CD4-positive, alpha-beta T cell (primary cell): ENCODE measurements at places on chromosomes 1 and 21.

GRCh38 chr1:232207073-232207866 is 422.7 kb downstream of the SIPA1L2 start:
- H3K36me3 ChIP-seq: no peaks in the 10 kb centered on the region
- no peaks in the 10 kb centered on the region for H3K27me3 ChIP-seq
- H3K27ac ChIP-seq: no peak overlapping the region
- H3K4me1 ChIP-seq: no peaks in the 10 kb centered on the region

GRCh38 chr21:39984286-39984991 is 117.2 kb downstream of the PCP4 start:
- H3K27ac ChIP-seq: no peak overlapping the region
- no peaks in the 10 kb centered on the region for H3K36me3 ChIP-seq
- H3K4me3 ChIP-seq: no peak overlapping the region

DNA sequence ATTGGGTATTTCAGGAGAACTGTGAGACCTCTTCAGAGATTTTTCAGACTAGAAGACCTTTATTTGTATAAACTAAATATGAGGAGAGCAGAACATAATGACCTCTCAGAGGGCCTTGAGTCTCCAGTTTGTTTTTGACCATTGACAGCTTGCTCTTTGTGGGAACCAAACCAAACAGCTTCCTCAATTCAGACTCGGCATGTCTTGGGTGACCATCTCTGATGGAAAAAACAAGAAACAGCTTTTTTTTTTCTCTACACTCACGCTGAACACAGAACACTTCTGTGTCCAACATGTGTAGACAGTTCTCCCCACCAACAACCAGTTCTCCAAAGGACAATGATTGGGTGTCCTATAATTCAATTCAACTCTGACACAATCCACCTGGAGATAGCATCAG is 11.5 kb downstream of the ATP1A4 start:
- no peaks in the 10 kb centered on the region for H3K36me3 ChIP-seq
- no peak for DNase-seq
- no peak overlapping the region for H3K4me3 ChIP-seq
- no peaks in the 10 kb centered on the region for H3K4me1 ChIP-seq
- H3K27me3 ChIP-seq: no peaks in the 10 kb centered on the region

DNA sequence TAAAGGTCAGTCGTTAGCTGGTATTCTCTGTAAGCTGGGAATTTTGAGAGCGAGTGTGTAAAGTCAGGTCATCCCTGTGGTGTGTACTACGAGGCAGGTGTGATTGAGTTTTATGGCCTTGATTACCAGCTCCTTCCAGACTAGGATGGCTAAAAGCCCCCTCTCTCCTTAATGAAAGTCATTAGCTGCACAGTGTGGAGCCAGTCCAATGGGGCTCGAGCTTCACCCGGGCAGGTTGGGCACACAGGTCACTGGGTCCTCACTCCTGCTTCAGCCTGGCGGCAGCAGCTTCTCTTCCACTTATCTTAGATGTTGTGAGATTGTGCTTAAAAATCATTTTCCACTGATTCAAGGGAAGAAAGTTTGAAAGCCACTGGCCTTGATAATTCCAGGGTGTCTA is 3.0 kb downstream of the DMRTB1 start:
- no peak overlapping the region for H3K4me3 ChIP-seq
- no peaks in the 10 kb centered on the region for H3K4me1 ChIP-seq
- no peak overlapping the region for H3K27ac ChIP-seq
- H3K36me3 ChIP-seq: no peaks in the 10 kb centered on the region

GRCh38 chr1:40519517-40519916 is 10.9 kb downstream of the EXO5 start:
- no peaks in the 10 kb centered on the region for H3K27me3 ChIP-seq
- no peak for DNase-seq
- no peak overlapping the region for H3K4me3 ChIP-seq
- no peak overlapping the region for H3K27ac ChIP-seq
- no peaks in the 10 kb centered on the region for H3K36me3 ChIP-seq

GRCh38 chr1:113674591-113674990 is 84.7 kb downstream of the PHTF1 start:
- H3K4me3 ChIP-seq: no peak overlapping the region
- peaks cover 3% of the 10 kb centered on the region for H3K36me3 ChIP-seq
- no peaks in the 10 kb centered on the region for H3K4me1 ChIP-seq
- H3K27me3 ChIP-seq: no peaks in the 10 kb centered on the region
- no peak for DNase-seq

DNA sequence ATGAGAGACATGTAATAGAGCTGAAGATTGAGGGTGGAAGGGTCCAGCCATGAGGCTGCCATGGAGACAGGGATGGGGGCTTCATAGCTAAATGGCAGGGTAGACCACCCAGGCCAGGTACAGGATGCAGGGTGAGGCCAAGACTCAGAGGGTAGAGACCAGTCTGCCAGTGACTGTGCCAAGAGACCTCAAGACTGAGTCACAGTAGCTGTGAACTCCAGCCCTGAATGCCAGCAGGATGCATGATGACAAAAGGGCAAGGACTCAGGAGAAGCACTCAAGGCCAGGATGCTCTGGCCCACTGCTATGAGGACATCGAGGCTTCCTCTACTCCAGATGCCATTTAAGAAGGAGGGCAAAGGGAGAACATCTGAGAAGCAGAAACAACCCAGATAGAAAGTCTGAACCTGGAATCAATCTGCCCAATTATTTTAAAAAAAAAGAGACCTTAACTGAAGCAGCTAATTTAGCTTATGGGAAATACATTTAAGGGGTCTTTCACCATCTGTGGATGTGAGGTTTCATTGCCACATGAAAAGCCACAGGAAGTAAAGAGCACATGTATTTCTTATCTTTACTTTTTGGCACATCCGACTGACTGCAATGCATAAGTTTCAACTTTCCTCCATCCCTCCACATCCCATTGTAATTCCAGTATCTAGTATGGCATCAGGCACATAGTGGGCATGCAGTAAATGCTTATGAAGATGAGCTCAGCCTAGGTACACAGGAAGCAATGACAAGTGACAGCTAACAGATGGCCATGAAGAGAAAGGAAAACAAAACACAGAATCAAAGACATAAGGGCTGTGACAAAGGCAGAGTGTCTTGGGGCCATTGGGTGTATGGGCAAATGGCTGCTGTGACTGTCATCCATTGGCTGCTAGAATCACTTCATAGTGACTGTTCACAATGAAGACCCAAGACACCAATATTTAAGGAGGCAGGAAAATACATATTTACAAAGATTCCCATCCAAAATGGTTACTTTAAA is 40.2 kb downstream of the SUSD4 start:
- H3K27me3 ChIP-seq: no peaks in the 10 kb centered on the region
- H3K36me3 ChIP-seq: no peaks in the 10 kb centered on the region
- H3K27ac ChIP-seq: no peak overlapping the region
- DNase-seq: no peak
- H3K4me1 ChIP-seq: peaks cover 19% of the 10 kb centered on the region

GRCh38 chr1:46703927-46704641 is 14.8 kb downstream of the EFCAB14 start:
- no peaks in the 10 kb centered on the region for H3K27me3 ChIP-seq
- no peak overlapping the region for H3K27ac ChIP-seq
- no peak for DNase-seq
- peaks cover 2% of the 10 kb centered on the region for H3K4me1 ChIP-seq

DNA sequence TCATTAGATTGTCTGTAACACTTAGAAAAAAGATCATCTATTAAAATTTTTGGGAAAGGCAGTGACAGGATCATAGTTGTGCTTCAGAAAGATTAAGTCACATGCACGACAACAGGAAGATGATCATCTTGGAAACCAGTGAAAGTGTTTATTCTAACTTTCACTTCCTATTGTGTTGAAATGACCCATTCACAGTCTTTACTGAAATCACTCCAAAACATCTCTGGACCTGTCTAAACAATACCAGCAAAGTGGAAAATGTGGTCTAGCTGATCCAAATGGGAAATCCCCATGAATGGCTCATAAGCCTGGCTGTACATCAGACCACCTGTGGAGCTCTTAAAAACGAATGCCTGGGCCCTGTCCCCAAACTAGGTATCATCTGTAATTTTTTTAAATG is 111.1 kb upstream of the ETV3 start:
- DNase-seq: no peak
- H3K4me3 ChIP-seq: no peak overlapping the region
- H3K4me1 ChIP-seq: no peaks in the 10 kb centered on the region
- H3K36me3 ChIP-seq: no peaks in the 10 kb centered on the region
